Subcutaneous preadipocyte (primary cell): ENCODE measurements at places on chromosomes 12 and 14. TPM values are rescaled to one million over a fixed set of nuclear protein-coding genes. Genes with fewer than 3 reads are reported as not detected.

The TAS2R8 gene
- under 0.01 TPM in 1 of 2 replicates, not detected in the other for total RNA-seq

The OR4E1 gene
- not detected in 2 replicates for total RNA-seq

The PPP1R36 gene
- total RNA-seq = 0.20 TPM in 1 of 2 replicates, not detected in the other

The AMN gene
- total RNA-seq = under 0.01 TPM in 1 of 2 replicates, not detected in the other

The RNASE1 gene
- not detected in 2 replicates for total RNA-seq

The LRRK2 gene
- total RNA-seq = 4.1 and 4.8 TPM in 2 replicates

The ATXN7L3B gene
- 14.7 and 19.4 TPM in 2 replicates for total RNA-seq

The ADAM20 gene
- total RNA-seq = 0.78 and 1.1 TPM in 2 replicates

The PLEKHH1 gene
- 0.37 and 0.98 TPM in 2 replicates for total RNA-seq

The OASL gene
- 0.73 and 1.6 TPM in 2 replicates for total RNA-seq

The CLMN gene
- total RNA-seq = 4.5 and 6.6 TPM in 2 replicates

The AHSA1 gene
- total RNA-seq = 80.3 and 81.9 TPM in 2 replicates

The RD3L gene
- not detected in 2 replicates for total RNA-seq

The KRT73 gene
- total RNA-seq = not detected in 2 replicates

The MGST1 gene
- total RNA-seq = 206 and 293 TPM in 2 replicates

The ESPL1 gene
- 6.2 and 14.1 TPM in 2 replicates for total RNA-seq

The FLRT2 gene
- total RNA-seq = 31.7 and 34.2 TPM in 2 replicates

The GUCY2C gene
- not detected in 2 replicates for total RNA-seq

The NRXN3 gene
- total RNA-seq = under 0.01 and 0.73 TPM in 2 replicates

The CLEC4C gene
- not detected in 2 replicates for total RNA-seq

The RFX4 gene
- not detected in 2 replicates for total RNA-seq

The TAS2R46 gene
- total RNA-seq = 2.2 TPM in 2 replicates

The IQSEC3 gene
- total RNA-seq = not detected in 2 replicates

The KRT6B gene
- total RNA-seq = not detected in 2 replicates

The PTPN6 gene
- not detected in 2 replicates for total RNA-seq

The ANKRD9 gene
- 17.6 and 17.8 TPM in 2 replicates for total RNA-seq

The DNAAF2 gene
- 9.9 and 10.8 TPM in 2 replicates for total RNA-seq

The YAF2 gene
- 12.9 and 13.9 TPM in 2 replicates for total RNA-seq

The OVCH1 gene
- total RNA-seq = 0.37 and 0.98 TPM in 2 replicates

The RNASE13 gene
- not detected in 2 replicates for total RNA-seq

The KSR2 gene
- total RNA-seq = under 0.01 TPM in 2 replicates

The PTPRO gene
- 0.20 and 0.37 TPM in 2 replicates for total RNA-seq

The XPOT gene
- 80.8 and 110 TPM in 2 replicates for total RNA-seq

The SRRM4 gene
- total RNA-seq = not detected in 2 replicates

The CISTR gene
- not detected in 2 replicates for total RNA-seq

The ACYP1 gene
- total RNA-seq = 8.1 and 13.5 TPM in 2 replicates

The GLS2 gene
- total RNA-seq = under 0.01 TPM in 1 of 2 replicates, not detected in the other

The B3GNT4 gene
- total RNA-seq = under 0.01 and 0.20 TPM in 2 replicates

The FOXA1 gene
- 0.20 TPM in 1 of 2 replicates, not detected in the other for total RNA-seq

The GDF11 gene
- 4.0 and 7.0 TPM in 2 replicates for total RNA-seq

The KRT80 gene
- under 0.01 TPM in 1 of 2 replicates, not detected in the other for total RNA-seq

The GNB3 gene
- total RNA-seq = 1.1 and 2.2 TPM in 2 replicates

The CRACR2A gene
- 13.2 and 22.7 TPM in 2 replicates for total RNA-seq

The OR4E2 gene
- total RNA-seq = not detected in 2 replicates
